GM10248 (cell line): ENCODE measurements at places on chromosomes 2 and 18.
A peak's percentile ranks its signal among the peaks of the same experiment; 100 is the strongest.

GRCh38 chr18:6022074-6022444, 126.7 kb upstream of the TMEM200C start:
- DNase-seq = peak; percentile 23

GRCh38 chr2:94947097-94948016, 76.1 kb downstream of the TEKT4 start:
- DNase-seq = no peak

- DNase-seq = no peak
Measured at GRCh38 chr18:6434481-6434880, 19.8 kb upstream of the L3MBTL4 start.

GRCh38 chr2:196041786-196042185, 26.9 kb downstream of the DNAH7 start:
- no peak for DNase-seq

GRCh38 chr2:222332116-222332515, 33.3 kb upstream of the PAX3 start:
- no peak for DNase-seq

DNA sequence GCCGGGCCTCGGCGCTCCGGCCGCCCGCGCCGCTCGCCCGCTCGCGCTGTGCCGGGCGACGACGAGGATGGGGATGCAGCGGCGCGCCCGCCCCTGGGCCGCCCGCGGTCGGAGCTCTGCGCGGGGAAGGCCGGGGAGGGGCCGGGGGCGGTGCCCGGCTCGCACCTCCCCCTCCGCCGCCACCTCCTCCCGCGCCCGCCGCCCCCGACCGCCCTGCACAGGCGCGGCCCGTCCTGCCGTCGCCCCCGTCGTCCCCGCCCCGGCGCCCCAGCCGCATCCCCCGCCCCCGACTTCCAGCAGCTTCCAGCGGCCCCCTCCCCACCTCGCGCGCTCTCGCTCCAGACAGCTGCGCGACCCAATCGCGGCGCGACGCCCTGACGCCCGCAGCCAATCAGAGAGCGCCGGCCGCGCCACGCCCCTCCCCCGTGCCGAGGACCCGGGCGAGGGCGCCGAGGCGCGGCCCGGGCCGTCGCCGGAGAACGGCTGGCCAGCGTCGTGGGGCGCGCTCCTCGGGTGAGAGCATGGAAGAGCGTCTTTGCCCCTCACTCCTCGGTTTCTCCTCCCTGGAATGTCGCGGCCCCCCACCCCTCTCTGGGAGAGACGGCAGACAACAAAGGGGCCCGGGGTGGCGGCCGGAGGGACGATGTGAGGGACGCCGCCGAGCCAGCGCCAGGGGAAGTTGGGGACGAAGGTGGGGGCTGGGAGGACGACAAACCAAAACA, at the start of gene MBOAT2:
Gene MBOAT2 (minus strand): TSS at position 69 of the 722 bp plus-strand sequence. CDS start 70 bp downstream, outside the sequence.
- DNase-seq = peak; percentile 91

- DNase-seq = peak; percentile 50
Measured at GRCh38 chr2:24919506-24920097, 435 bp downstream of the ADCY3 start.

DNA sequence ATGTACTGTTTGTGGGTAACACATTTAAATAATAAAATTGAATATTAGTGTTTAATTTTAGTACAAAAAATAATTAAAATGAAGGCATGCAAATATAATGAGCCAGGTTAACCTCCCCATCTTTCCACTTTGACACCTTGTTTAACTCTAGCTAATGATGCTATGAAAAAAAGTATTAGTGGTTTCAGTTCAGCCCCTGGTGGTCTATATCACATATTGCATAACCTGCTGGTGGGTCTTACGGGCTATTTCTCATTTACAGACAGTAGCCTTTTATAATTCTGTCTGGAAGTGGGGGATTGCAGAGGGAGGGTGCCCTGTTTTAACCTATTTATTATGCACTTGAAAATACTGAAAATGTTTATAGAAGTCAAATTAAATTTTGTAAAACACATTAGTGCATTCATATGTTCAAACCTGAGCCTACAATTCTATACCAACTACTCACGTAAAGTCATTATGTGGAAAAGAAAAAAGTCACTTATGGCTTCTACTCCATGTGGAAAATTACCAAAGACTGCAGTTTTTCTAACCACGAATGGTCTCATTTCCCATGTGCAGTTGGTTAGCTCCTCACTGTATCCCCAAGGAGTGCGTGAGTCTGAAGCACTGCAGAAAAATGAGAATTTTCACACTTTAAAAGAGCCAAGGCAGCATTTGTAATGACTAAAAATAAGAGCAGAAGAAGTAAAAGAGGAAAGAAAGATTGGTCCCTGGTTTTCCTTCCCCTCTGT, 381.0 kb downstream of the MTX2 start:
- no peak for DNase-seq

- DNase-seq = no peak
Measured at GRCh38 chr18:25517881-25518715, 166.1 kb upstream of the ZNF521 start.

- DNase-seq = no peak
Measured at GRCh38 chr2:113762377-113763118, 6.1 kb upstream of the SLC35F5 start.

- DNase-seq = no peak
Measured at GRCh38 chr2:215775106-215775505, 238.2 kb downstream of the MREG start.

- peak; percentile 64 for DNase-seq
Measured at GRCh38 chr2:197205585-197206215, 104.9 kb downstream of the ANKRD44 start.

DNA sequence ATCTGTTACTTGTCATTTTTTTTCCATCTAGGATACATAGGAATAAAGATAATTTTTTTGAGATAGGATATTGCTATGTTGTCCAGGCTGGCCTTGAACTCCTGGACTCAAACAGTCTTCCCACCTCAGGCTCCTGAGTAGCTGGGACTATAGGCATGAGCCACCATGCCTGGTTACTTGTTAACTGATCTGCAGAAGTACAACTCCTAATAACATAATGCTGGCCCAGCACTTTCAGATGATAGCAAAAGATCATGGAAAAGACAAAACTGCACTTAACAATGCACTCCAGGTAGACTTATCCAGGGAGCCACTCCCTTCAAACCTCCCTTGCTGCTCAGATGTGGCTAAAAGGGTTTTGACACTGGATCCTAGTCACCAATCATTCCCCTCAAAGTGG, 11.4 kb upstream of the CTDP1 start:
- no peak for DNase-seq

GRCh38 chr2:69770747-69771146, 28.8 kb downstream of the ANXA4 start:
- no peak for DNase-seq

DNA sequence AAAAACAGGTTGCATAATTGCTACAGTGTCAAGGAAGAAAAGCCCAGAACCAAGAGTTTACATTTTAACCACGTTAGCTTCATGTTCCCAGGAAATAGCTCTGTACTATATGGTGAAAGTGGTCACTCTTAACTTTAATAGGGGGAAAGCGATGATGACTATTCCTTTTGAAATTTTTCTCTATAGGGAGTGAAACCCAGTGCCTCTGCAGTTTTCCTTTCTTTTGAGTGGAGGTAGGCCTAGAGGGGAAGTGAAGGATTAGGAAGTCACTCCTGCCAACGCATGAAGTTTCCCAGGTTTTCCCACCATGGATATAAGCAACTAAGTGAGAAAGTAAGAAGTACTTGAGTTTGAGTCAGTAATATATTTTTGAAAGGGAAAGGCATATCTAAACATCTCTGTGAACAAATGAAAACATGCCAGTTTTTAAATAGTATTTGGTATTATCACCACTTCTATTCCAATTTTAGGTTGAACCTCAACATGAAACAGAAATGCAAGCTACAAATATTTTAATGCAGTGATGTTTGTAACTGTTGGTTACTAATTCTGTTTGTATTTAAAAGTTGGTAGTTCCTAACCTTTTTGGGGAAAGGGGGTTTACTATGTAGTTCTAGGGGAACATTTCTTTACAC, 91.9 kb downstream of the VRK2 start:
- DNase-seq = no peak

DNA sequence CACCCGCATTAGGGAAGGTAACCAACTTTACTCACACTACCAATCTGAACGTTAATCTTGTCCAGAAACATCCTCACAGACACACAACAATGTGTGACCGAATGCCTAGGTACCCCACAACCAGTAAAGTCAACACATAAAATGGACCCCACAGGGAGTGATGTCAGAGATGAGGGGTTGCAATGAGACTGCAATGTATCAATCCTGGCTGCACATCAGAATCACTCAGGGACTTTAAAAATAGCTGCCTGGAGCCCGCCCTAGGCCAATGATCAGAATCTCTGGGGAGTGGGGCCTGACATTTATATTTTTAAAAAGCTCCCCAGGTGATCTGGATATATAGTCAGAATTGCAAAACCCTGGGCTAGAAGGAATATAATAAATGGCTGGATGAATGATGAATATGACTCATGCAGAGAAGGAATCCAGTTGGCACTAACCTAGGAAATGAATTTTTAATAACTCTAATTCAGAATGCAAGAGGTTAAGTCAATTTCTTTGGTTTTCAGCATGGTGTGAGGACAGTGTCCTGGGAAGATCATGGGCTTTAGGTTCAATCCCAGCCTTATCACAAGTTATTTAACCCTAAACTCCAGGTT, 92.8 kb downstream of the COLEC12 start:
- DNase-seq = no peak

DNA sequence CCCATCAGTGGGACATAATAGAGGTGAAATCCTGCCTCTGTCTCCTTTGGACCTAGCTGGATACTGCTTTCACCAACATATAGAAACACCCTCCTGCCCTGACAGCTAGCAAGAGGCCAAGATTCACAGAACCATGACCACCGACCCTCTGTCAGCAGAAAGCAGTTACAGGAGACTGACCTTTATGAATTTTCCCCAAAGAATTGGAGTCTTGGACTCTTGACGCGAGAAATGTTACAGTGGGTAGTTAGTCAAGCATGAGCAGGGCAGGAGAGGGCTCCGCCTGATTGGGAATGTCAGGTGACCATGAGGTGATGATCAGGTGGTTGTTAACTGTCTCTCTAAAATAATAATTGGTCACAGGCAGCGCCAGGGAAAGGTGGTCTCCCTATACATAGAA, 1002.3 kb downstream of the TDRD15 start:
- DNase-seq = no peak

GRCh38 chr18:41553716-41554115, 401.3 kb upstream of the PIK3C3 start:
- no peak for DNase-seq

DNA sequence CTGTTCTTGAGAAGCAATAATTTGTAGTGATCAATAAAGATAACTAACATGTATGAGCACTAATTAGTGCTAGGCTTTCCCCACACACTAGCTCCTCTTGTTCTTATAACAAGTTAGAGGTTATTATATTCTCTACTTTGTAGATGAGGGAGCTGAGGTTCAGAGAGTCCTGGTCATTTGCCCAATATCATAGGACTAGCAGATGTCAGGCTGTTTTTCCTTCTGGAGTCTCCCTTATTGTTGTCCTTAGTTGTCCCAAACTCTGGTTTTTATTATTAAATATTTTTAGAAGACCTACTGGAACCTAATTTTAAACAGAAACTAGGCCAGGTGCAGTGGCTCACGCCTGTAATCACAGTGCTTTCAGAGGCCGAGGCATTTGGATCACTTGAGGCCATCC, 16.5 kb upstream of the TTC39C start:
- no peak for DNase-seq

DNA sequence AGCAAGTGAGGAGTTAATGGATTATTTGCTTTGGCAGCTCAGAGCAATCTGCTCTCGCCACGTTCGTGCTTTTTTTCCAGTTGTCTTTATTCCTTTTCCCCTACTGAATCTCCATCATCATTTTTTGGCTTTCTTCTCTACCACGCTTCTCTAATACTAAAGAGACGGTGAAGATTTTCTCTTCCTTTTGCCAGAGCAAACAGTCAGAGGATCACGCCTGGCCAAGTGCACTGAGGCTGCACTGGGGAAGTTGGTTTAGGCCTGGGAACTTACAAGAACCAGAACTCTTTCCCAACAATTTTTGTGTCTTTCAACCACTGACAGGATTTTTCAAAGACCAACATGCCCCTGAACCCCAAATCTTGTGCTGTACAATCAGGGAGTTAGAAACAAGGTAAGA, 172.3 kb downstream of the PID1 start:
- no peak for DNase-seq

DNA sequence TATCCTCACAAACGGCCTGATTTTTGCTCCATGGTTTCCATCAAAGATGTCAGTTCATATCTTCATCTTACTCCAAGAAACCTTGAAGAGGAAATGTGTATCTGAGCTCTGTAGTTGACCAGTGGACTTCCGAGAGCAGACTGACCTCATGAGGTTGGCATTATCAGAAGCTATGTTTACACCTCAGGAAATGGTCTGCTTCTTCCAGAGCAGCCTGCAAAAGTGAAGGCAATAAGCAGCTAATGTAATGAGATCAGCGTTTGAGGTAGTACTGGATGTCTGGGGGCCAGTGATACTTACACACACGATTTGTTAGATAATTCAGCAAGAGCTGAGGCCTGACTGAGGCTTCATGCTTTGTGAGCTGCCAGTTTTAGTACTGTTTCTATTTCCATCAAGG, 189.7 kb downstream of the LRRTM1 start:
- no peak for DNase-seq

DNA sequence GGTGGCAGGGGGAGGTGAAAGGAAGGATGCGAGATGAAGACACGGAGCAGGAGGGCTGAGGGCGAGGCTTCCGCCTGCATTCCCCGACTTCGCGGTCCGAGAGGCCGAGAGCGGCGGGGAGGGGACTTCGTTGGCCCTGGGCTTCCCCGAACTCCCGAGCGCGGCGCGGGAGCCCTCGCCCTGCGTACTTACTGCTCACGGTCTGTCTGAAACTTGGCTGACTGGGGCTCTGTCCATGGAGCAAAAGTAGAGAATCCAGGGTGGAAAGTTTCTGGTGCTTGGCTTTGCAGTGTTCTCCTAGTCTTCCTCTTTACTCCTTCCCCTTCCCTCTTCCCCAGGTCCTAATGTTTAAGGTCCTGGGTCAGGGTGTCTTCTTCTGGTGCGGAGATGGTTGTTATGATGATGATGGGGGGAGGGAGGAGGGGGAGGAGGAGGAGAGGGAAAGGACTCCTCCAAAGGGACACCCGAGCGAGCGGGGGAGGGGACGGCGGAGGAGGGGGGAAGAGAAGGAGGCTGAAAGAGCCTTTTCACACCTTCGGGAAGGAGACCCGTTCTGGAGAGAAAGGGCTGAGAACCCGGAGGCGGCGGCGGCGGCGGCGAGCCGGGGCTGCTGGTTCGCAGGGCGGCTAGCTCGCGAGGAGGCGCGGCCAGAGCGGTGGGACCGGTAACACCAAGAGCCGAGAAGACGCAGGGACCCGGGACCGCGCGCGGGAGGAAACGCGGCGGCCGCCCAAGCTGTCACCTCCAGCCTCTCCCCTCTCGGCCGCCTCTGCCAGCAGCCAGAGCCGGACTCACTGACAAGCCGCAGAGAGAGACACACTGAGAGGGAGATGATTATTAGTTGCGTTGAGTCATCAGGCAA, at the start of gene SATB2:
Gene SATB2 (minus strand): TSS at position 793 of the 862 bp plus-strand sequence. CDS start 1,902 bp downstream, outside the sequence.
- DNase-seq = peak; percentile 34

GRCh38 chr2:95531254-95531771, 46.8 kb upstream of the TRIM43B start:
- peak; percentile 10 for DNase-seq
